ENCODE measurements at places on chromosomes 6 and 20.

DNA sequence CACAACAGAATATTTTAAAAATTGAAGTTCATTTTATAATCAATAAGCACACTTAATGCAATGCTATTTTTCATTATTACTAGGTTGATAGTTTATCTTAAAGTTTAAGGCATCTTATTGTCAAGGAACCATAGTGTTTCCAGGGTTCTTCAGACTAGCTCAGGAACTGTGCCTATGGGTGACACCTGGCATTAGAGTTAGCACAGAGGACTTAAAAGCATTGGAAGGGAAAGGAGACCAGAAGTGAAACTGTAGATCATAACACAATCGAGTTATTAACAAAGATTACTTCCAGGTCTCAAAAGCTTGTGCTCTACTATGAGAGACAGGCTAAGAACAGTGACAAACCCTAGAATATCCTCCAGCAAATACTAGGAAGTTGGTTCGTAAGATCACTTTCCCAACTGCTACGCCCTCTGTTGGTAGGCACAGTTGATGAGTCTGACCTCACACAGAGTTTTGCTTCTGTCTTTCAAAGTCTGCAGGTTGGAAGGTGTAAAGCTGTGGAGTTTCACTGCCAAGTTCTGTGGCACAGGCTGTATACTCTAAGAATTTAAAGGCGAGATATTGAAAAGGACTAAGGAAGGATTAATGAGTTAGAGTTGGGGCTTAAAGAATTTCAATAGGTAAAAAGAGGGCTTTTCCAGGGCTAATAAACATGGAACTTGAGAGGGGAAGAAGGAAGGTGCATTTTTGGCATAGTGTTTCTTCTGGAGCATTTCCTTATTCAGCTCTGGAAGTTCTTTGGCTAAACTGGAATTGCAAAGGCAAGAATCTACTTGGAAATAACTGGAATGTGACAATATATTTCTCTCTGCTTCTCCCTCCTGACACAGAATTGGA is 531.3 kb upstream of the JAG1 start:
- DNase-seq, result no peak

GRCh38 chr20:59933849-59934585 is 580 bp upstream of the SYCP2 start:
- DNase-seq, result peak; percentile 61

GRCh38 chr6:145883263-145883662 is 68.7 kb upstream of the FBXO30 start:
- DNase-seq, result no peak

DNA sequence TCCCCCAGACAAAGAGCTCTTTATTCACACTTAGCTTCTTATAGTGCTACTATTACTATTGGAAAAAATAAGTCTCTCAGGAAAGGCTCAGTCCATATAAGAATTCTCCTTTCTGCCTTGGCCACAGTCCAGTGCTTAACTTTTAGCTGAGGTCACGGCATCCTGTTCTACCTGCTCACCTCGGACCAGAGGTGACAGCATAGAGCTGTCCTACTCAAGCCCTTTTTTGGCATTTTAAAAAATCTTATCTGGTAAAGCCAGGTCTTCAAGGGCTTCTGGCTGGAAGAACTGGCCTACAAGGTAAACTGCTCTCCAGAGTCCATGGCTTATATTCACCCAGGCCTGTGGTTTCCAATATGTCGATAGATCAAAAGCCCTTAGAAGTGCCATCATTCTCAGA is 109.7 kb downstream of the RCAN2 start:
- no peak for DNase-seq

- DNase-seq, result no peak
Observed at GRCh38 chr6:37643851-37644672, 53.6 kb downstream of the MDGA1 start.

GRCh38 chr20:2688041-2688591 is 4.5 kb upstream of the EBF4 start:
- DNase-seq, result peak; percentile 42

DNA sequence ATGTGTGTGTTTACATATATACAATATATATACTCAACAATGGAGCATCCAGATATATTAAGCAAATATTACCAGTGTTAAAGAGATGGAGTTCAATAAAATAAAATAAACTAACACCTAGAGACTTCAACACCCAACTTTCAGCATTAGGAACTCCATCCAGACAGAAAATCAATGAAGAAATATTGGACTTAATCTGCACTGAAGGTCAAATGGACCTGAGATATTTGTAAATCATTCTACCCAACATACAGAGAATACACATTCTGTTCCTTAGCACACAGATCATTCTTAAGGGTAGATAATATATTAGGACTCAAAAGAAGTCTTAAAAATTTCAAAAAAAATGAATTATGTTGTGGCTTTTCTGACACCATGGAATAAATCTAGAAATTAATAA is 832.3 kb upstream of the ADGRB3 start:
- no peak for DNase-seq

- DNase-seq, result no peak
Observed at GRCh38 chr6:99458319-99458718, 33.2 kb upstream of the PNISR start.

- DNase-seq, result no peak
Observed at GRCh38 chr6:53309059-53309900, 39.5 kb downstream of the ELOVL5 start.

- DNase-seq, result no peak
Observed at GRCh38 chr20:47136782-47137181, 219.7 kb downstream of the ZMYND8 start.

DNA sequence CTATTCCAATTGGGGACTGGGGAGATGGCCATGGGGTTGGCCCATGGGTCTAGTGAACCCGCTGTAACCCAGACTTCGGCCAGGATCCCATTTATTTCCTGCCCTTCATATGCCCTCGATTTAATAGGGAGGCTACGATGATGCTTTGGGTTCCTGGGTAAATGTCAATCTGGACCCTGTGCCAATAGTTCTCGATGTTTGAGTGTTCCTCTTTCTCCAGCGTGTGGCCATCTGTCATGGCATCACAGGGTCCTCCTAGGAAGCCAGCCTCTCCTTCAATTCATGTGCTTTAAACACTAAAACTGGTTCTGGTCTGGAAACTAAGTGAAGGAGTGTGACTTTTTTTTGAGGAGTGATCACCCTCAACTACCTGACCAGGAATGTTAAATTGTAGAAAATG is 28.7 kb upstream of the ELMO2 start:
- no peak for DNase-seq

GRCh38 chr6:10431423-10432164 is 16.7 kb upstream of the TFAP2A start:
- DNase-seq, result no peak

GRCh38 chr20:10347086-10347880 is 86.7 kb downstream of the MKKS start:
- DNase-seq, result no peak

GRCh38 chr6:109381061-109381746 is 1.1 kb downstream of the CD164 start:
- DNase-seq, result no peak

DNA sequence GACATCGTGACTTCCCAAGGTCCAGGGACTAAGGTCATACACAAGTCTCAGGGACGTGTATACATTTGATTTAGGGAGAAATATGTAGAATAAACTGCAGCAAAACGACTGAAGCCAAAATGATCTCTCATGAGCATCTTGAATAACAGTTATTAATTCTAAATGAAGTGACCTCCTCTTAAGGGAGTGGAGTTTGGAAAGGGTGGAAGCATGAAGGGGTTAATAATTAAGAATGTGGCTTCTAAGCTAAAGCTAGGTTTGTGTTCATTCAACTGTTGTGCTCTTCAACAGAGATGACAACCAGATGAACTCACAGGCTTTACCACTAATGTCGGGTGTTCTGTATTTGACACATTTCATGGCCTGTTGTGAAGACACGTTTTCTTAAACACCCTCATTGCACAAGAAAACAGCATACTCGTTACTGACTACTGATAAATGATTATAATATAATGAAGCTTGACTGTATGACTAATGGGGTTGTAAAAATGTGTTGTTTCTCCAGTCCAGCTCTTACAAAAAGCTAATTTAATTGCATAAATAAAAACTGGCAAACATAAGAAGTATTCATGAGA is 1.5 kb downstream of the PPP1R14C start:
- no peak for DNase-seq

DNA sequence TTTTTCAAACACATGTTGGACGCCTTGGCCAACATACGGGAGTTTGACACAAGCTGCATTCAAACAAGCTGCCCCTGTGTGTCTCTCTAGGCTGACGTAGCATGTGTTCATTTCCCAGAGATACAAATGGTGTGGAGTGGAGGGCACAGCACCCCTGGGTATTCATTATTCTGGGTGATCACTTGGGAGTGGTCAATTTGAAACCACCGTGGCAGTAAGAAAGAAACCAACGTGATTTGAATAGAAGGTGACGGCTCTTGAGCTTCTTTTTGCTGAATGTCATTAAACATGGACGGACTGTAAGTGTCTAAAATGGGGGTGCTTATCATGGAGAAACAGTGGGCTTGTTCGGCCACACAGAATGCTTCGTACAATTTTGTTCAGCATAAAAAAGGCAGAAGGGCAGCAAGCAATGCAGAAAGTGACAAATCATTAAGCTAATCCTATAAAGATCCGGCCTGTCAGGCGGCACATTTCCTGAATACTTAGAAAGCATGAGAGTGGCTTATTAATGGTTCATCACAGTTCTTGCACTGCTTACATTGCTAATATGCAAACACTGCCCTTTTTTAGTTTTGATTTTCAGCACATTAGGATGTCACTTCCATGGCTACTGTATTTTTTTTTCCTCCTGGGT is 1261.9 kb upstream of the CITED2 start:
- DNase-seq, result no peak

- DNase-seq, result no peak
Observed at GRCh38 chr6:41332842-41333736, 2.3 kb upstream of the NCR2 start.

- DNase-seq, result no peak
Observed at GRCh38 chr20:58081846-58082245, 146.6 kb downstream of the ANKRD60 start.

- no peak for DNase-seq
Observed at GRCh38 chr6:5246141-5247097, 14.3 kb downstream of the LYRM4 start.

- no peak for DNase-seq
Observed at GRCh38 chr6:154923199-154923869, 71.8 kb upstream of the TIAM2 start.

- no peak for DNase-seq
Observed at GRCh38 chr6:166786704-166787293, 159.7 kb upstream of the RPS6KA2 start.

DNA sequence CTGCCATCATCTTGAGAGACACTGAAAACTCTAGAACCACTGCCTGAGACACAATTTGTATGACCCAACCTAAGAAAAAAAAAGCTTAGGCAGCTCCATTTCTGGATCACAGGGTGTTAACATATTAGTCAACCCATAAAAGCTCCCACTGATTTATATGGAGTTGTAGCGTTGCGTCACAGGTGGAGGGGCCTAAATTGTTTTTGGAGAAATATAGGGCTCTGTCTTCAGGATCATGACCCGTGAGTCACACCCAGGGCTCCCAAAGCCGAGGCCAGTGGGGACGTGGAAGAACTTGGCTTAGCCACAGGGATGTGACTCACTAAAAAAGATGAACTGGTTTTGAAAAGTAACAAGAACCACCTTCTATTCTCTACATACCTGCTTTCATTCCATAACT is 116.5 kb upstream of the BMP2 start:
- no peak for DNase-seq

- DNase-seq, result peak; percentile 80
Observed at GRCh38 chr6:33694401-33694931, 17.0 kb downstream of the UQCC2 start.

DNA sequence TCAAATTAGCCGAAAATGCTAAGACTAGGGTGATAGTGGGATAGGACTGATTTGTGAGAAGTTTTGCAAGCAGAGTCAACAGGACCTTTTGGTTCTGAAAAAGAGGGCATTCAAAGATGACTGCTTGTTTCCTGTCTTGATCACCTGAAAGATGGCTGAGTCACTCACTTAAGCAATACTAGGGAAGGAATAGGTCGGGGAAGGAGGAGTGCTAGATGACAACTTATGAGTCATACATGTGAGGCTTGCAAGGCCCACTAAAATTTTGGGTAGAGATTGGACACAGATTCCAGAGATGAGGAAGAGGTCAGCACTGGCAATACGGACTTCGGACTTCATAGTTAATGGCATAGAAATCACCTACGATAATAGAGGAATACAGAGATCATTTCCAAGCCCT is 89.2 kb downstream of the FAM83B start:
- DNase-seq, result no peak

DNA sequence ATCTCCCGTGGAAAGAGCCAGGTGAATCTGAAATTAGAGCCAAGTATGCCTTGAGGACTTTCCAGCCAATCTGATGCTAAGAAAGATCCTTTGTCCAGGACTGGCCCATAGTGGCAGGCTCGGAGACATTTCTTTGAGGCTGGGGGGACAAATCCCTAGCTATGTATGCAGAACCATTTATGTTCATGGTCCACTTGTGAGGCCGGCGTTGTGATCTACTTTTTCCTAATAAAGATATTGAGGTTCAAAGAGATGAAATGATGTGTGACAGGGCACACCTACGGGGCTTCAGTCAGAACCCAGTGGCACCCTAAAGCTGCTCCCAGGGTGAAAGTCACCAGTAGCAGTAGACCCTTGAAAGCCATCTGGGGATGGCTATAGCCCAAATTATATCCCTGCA is 120.3 kb upstream of the MAFB start:
- no peak for DNase-seq

DNA sequence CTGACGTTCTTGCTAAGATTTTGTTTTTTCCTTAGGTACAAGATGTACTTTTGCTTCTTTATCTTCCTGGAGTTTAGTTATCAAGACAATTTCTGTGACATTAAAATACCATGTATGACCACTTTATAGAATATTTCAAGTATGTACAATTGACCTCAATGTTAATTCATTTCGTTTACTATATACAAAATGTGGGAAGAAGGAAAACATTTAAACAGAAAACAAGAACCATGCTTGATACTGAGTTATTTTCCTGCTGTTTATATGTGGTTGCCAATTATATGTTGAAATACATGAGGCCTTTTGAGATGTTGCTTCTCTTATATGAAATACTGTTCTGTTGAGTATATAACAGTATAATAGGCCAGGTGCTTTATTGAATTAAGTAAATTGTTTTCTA is 184.3 kb downstream of the JARID2 start:
- no peak for DNase-seq

- DNase-seq, result no peak
Observed at GRCh38 chr20:9323622-9324021, 190.8 kb upstream of the LAMP5 start.

GRCh38 chr20:41031243-41031619 is 2.6 kb downstream of the TOP1 start:
- no peak for DNase-seq

DNA sequence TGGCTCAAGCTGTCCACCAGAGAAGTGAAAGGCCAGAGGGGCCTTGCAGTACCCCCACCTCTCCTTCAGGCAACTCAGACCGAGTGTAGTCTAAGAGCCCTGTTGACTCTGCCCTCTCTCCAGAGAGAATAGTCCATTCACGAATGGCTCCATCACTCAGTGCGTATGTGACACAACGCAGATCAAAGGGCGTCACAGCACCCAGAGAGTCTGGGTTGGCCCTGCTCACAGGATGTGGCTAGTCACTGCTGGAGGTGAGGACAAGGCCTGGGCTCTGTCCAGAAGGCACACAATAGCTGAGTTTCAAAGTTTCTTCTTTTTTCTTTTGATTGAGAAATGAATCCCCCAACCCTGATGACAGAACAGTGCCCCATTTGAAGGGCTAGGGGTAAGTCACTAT is 74.1 kb downstream of the TRMT11 start:
- DNase-seq, result no peak

Measured in stimulated activated CD4-positive, alpha-beta T cell treated with anti-CD3 and anti-CD28 coated beads, TNF-alpha, amount 100 ng/mL, for 24 hours (primary cell).